ENCODE measurements at places on chromosomes 13 and 19. TPM values are rescaled to one million over a fixed set of nuclear protein-coding genes. Genes with fewer than 3 reads are reported as not detected.

DNA sequence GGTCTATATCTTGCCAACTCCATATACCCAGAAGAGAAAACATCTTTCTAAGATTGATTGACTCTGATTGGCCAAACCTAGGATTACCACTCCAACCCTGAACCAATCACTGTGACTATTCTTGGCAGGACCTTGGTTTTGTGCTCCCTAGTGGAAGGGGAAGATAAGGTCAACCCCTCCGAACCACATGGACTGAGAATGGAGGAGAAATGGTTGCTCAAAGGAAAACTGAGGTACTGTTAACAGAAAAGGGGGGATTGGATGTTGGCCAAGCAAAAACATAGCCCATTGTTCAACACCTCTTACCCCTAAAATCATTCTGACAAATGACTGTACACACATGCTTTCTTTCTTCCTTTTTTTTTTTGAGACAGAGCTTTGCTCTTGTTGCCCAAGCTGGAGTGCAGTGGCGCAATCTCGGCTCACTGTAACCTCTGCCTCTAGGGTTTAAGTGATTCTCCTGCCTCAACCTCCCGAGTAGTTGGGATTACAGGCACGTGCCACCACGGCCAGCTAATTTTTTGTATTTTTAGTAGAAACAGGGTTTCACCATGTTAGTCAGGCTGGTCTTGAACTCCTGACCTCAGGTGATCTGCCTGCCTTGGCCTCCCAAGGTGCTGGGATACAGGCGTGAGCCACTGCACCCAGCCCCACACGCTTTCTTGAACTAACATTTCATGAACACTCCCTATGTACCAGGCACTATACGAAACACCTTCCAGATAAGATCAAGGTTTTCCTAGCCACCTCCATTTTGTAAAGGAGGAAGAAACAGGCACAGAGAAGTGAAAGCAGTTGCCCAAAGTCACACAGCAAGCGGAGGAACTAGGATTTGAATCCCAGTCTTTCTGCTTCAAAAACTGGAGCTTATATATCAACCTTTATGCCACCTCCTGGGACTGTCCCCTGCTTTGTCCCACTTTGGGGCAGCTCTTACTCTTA lies 6.5 kb downstream of the MEIOSIN start:
- no peaks in the 10 kb centered on the region for H3K4me1 ChIP-seq
- no peaks in the 10 kb centered on the region for H3K36me3 ChIP-seq
- H3K4me3 ChIP-seq, result no peak overlapping the region
- DNase-seq, result no peak
- H3K27me3 ChIP-seq, result no peaks in the 10 kb centered on the region

DNA sequence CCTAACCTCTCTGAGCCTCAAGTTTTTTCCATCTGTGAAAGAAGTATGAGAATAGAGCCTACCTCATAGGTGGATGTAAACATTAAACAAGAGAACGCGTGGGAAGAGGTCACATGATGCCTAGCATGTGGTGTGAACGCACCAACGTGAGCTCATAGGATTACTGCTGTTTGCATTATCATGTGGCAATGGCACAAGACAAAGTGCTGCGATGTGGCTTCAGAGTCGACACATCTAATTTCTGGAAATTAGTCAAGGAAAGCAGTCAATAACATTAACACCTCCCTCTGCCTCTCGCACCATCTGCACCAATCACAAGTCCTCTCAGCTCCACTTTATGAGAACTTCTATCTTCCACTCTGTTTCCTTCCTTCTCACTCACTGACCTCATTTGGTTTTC lies 489.7 kb downstream of the COG6 start:
- H3K4me3 ChIP-seq, result no peak overlapping the region
- H3K4me1 ChIP-seq, result no peaks in the 10 kb centered on the region
- H3K27me3 ChIP-seq, result no peaks in the 10 kb centered on the region
- DNase-seq, result no peak

Gene INSL3
- 6.2 TPM for total RNA-seq

Gene FGF14
- total RNA-seq, result not detected

Gene ZNF700
- total RNA-seq, result 25.0 TPM

Gene ZNF613
- 9.6 TPM for total RNA-seq

DNA sequence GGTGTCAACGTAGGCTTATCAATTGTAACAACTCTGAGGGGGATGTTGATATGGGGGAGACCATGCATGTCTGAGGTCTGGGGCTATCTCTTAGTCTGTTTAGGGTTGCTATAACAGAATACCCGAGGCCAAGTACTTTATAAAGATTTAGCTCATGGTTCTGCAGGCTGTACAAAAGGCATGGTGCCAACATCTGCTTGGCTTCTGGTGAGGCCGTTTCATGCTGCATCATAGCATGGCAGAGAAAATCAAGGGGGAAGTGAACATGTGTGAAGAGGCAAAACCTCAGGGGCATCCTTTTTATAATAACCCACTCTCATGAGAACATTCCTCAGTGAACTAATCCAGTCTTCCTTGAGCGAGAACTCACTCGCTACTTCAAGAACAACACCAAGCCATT lies 353.8 kb downstream of the ENOX1 start:
- H3K27ac ChIP-seq, result no peak overlapping the region
- no peak overlapping the region for H3K4me3 ChIP-seq
- DNase-seq, result no peak

GRCh38 chr19:31674503-31675192 lies 325.4 kb upstream of the TSHZ3 start:
- no peak overlapping the region for H3K27ac ChIP-seq
- no peak for DNase-seq
- H3K4me3 ChIP-seq, result no peak overlapping the region
- no peaks in the 10 kb centered on the region for H3K27me3 ChIP-seq
- H3K4me1 ChIP-seq, result no peaks in the 10 kb centered on the region

- peaks cover 8% of the 10 kb centered on the region for H3K36me3 ChIP-seq
- no peaks in the 10 kb centered on the region for H3K27me3 ChIP-seq
- DNase-seq, result no peak
- H3K4me3 ChIP-seq, result peak overlapping the region; percentile 98
- peaks cover 48% of the 10 kb centered on the region for H3K4me1 ChIP-seq
- H3K27ac ChIP-seq, result peak overlapping the region; percentile 79
Observed at GRCh38 chr13:108220041-108220440, 1.8 kb downstream of the ABHD13 start.

Gene TLE2
- 33.6 TPM for total RNA-seq

- no peaks in the 10 kb centered on the region for H3K36me3 ChIP-seq
- no peaks in the 10 kb centered on the region for H3K27me3 ChIP-seq
- H3K27ac ChIP-seq, result no peak overlapping the region
- no peak for DNase-seq
Observed at GRCh38 chr13:111061358-111062045, 53.6 kb upstream of the ARHGEF7 start.

Gene COL4A2
- 0.05 TPM for total RNA-seq

- H3K4me3 ChIP-seq, result peak overlapping the region; percentile 52
- H3K4me1 ChIP-seq, result peaks cover 54% of the 10 kb centered on the region
- DNase-seq, result peak; percentile 89
- H3K27me3 ChIP-seq, result no peaks in the 10 kb centered on the region
- no peaks in the 10 kb centered on the region for H3K36me3 ChIP-seq
Observed at GRCh38 chr19:19597809-19598306, 20.6 kb downstream of the PBX4 start.

- no peak overlapping the region for H3K4me3 ChIP-seq
- H3K27me3 ChIP-seq, result no peaks in the 10 kb centered on the region
- no peaks in the 10 kb centered on the region for H3K4me1 ChIP-seq
- no peak overlapping the region for H3K27ac ChIP-seq
- H3K36me3 ChIP-seq, result no peaks in the 10 kb centered on the region
Observed at GRCh38 chr13:100247937-100248336, 159.0 kb downstream of the PCCA start.

DNA sequence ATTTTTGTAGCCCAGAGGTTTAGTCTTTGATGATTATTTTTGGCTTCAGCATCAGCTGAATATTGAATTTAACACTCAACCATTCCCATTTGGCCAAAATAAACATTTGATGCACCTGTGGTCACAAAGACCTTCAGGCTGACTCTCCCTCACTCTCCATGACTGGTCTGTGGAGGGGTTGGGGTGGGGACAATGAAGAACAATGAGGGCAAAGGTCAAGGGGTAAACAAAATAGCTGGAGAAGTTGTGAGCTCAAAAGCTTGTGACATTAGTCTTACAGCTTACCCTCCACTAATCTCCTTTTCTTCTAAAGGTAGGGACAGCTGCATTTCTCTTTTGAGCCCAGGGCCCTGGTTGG lies 86.9 kb downstream of the SLC15A1 start:
- no peak overlapping the region for H3K27ac ChIP-seq
- H3K27me3 ChIP-seq, result no peaks in the 10 kb centered on the region
- DNase-seq, result no peak
- no peak overlapping the region for H3K4me3 ChIP-seq
- no peaks in the 10 kb centered on the region for H3K36me3 ChIP-seq
- no peaks in the 10 kb centered on the region for H3K4me1 ChIP-seq

DNA sequence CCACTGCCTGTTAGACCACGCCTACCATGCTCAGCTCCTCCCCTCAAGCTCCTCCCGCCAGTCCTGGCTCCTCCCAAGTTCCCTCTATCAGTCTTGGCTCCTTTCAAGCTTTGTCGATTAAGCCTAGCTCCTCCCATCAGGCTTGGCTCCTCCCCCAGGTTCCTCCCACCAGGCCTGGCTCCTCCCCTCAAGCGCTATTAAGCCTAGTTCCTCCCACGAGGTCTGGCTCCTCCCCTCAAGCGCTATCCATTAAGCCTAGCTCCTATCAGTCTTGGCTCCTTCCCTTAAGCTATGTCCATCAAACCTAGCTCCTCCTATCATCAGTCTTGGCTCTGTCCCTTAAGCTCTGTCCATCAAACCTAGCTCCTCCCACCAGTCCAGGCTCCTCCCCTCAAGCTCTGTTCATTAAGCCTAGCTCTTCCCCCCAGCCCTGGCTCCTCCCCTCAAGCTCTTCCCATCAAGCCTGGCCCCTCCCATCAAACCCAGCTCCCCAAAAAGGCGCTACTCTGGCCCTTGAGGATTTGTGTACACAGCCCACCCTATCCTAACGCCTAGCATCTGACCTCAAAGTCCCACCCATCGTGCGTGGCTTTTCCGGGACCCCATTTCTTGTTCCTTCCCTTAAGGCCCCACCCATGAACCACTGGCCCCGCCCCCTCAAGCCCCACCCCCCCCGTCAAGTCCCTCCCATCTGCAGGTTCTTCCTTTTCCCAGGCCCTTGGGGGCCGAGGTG lies 10.0 kb downstream of the CAMSAP3 start:
- no peak overlapping the region for H3K27ac ChIP-seq
- no peak overlapping the region for H3K4me3 ChIP-seq
- H3K4me1 ChIP-seq, result no peaks in the 10 kb centered on the region
- no peak for DNase-seq
- no peaks in the 10 kb centered on the region for H3K27me3 ChIP-seq

Gene ZNF71
- 4.5 TPM for total RNA-seq

Gene ZNF579
- 9.7 TPM for total RNA-seq

GRCh38 chr13:31866099-31866498 lies 126.8 kb downstream of the RXFP2 start:
- no peaks in the 10 kb centered on the region for H3K4me1 ChIP-seq
- H3K27me3 ChIP-seq, result no peaks in the 10 kb centered on the region
- no peak for DNase-seq
- H3K4me3 ChIP-seq, result no peak overlapping the region
- H3K36me3 ChIP-seq, result no peaks in the 10 kb centered on the region
- no peak overlapping the region for H3K27ac ChIP-seq

Gene CADM4
- total RNA-seq, result 0.23 TPM

- DNase-seq, result no peak
- H3K36me3 ChIP-seq, result no peaks in the 10 kb centered on the region
- no peak overlapping the region for H3K27ac ChIP-seq
- no peak overlapping the region for H3K4me3 ChIP-seq
- H3K27me3 ChIP-seq, result no peaks in the 10 kb centered on the region
Observed at GRCh38 chr13:33578786-33579185, 239.2 kb upstream of the RFC3 start.

DNA sequence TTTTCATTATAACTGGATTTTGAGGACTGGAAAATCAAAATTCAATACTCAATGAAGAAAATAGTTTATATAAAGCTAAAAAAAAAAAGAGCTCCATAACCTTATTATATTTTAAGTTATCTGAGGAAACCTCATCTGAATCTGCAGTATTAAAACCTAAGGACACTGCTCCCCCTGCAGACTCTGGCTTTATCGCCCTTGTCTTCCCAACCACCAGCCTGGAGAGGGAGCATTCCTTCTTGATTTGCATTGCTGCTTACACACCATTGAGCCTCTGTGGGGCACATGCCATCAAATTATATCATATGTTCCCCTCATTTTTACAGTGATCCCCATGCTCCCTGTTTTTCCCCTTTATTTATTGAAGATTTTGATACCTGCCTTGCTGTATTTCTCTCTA lies 871.4 kb upstream of the GPC6 start:
- H3K4me3 ChIP-seq, result no peak overlapping the region
- H3K36me3 ChIP-seq, result no peaks in the 10 kb centered on the region

- no peaks in the 10 kb centered on the region for H3K4me1 ChIP-seq
- H3K36me3 ChIP-seq, result no peaks in the 10 kb centered on the region
- no peaks in the 10 kb centered on the region for H3K27me3 ChIP-seq
- no peak overlapping the region for H3K27ac ChIP-seq
- H3K4me3 ChIP-seq, result no peak overlapping the region
Observed at GRCh38 chr19:3163230-3163886, 15.2 kb upstream of the S1PR4 start.

DNA sequence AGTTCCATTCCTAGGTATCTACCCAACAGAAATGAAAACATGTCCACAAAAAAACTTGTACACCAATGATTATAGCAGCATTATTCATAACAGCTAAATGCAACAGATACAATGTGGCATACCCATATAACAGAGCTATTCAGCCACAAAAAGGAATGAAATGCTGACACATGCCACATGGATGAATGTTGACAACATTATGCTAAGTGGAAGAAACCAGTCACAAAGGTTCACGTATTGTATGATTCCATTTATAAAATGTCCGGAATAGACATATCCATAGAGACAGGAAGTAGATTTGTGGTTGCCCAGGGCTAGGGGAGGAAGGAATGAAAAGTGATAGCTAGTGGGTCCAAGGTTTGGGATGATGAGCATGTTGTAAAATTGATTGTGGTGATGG lies 10.8 kb downstream of the CRYL1 start:
- H3K4me1 ChIP-seq, result no peaks in the 10 kb centered on the region
- H3K36me3 ChIP-seq, result no peaks in the 10 kb centered on the region
- H3K27me3 ChIP-seq, result no peaks in the 10 kb centered on the region
- H3K4me3 ChIP-seq, result no peak overlapping the region
- no peak overlapping the region for H3K27ac ChIP-seq

DNA sequence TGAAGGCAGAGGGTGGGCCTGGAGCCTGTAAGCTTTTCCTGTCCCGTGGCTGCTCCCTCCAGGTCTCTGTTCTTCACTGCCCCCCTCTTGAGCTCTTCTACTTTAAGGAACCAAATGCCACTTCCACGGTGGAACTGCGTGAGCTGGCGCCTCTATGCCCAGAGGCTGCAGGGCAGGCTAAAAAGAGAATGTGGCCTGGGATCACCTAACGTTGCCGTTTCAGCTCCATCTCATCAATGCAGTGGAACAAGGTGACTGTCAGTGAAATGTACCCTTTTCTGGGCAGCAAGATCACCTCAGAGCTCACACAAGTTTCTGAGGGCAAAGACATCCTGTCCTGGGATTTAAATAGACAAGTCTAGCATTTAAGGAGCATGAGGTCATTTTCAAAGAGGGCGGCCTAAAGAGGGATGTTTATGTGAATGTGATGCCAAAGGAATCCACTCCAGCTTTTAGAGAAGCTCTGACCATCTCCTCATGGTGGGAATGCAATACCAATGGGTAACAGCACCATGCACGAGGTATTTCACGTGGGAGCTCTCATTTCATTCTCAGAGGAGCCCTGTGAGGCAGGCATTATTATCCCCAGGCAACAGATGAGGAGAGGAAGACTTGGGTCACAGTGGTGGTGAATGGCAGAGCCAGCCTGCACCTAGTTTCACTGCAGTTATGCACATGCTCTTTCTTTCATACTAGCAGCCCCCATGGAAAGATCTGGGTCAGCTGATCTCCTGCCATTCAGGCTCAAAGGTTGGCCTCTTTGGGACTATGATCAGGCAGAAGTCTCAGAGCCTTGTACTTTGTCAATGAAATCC lies 39.3 kb downstream of the RGCC start:
- H3K36me3 ChIP-seq, result no peaks in the 10 kb centered on the region
- peaks cover 85% of the 10 kb centered on the region for H3K4me1 ChIP-seq
- H3K27ac ChIP-seq, result no peak overlapping the region
- DNase-seq, result no peak

Gene ZNF569
- total RNA-seq, result 5.8 TPM

Gene TFPT
- 13.4 TPM for total RNA-seq
